Spleen (tissue), 13 donors: ENCODE measurements at places on chromosomes 5 and 9. TPM values are rescaled to one million over a fixed set of nuclear protein-coding genes. Genes with fewer than 3 reads are reported as not detected.

FASTKD3 gene
- total RNA-seq = 9.7 TPM

ACTBL2 gene
- not detected for total RNA-seq

TTC23L gene
- not detected for total RNA-seq

SAXO1 gene
- total RNA-seq = 0.89 TPM

SPARC gene
- total RNA-seq = 320 TPM

STPG3 gene
- total RNA-seq = not detected

ANGPTL2 gene
- total RNA-seq = 47.0 TPM

TMEM215 gene
- total RNA-seq = not detected

GRXCR2 gene
- not detected for total RNA-seq
